ENCODE measurements at places on chromosomes 16 and 17.
A peak's percentile ranks its signal among the peaks of the same experiment; 100 is the strongest.

GRCh38 chr16:89949756-89950155 is 1.2 kb downstream of the DEF8 start:
- H3K4me1 ChIP-seq, result peaks cover 24% of the 10 kb centered on the region
- peak overlapping the region; percentile 48 for H3K27ac ChIP-seq
- no peak for ATAC-seq
- peaks cover 13% of the 10 kb centered on the region for H3K27me3 ChIP-seq

GRCh38 chr16:86357303-86357702 is 153.0 kb upstream of the FOXF1 start:
- no peak for ATAC-seq
- no peaks in the 10 kb centered on the region for H3K4me1 ChIP-seq
- no peaks in the 10 kb centered on the region for H3K27me3 ChIP-seq
- H3K36me3 ChIP-seq, result no peaks in the 10 kb centered on the region

DNA sequence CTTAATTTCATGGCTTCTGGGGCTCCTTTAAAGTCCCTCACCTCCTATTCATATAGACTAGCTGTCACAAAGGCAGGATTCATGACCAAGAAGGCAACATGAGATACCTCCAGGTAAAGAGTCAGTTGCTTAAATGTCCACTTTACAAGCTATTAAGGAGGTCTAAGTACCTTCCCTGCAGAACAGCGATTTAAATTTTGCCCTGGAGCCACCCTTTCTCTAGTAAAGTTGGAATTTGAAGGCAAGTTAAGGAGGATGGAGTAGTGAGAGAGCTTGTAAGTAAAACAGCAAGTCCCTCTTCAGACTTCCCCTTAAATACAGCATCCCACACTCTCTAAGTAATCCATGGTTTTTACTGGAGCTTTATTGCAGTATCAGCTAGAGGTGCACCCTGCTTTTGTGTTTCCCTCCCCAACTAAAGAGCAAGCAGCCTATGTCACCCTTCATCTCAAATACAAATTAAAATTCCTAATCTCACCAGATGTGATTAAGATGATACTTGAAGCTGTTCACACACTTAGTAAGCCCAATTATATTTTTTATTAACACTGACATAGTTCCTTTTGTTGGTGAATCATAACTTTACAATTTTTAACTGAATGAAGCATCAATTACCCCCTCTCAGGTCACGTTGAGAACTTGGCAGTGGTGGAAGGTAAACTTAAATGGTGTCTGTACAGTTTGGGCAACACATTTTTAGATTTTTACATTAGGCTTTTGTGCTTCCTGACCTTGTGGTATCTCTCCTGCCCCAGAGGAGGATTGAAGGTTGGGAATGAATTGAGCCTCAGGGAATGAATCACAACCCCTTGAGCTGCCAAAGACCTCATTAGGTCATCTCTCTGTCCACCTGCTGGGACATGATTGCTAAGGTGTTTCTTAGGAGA is 108.9 kb downstream of the TANGO6 start:
- no peaks in the 10 kb centered on the region for H3K27me3 ChIP-seq
- no peaks in the 10 kb centered on the region for H3K36me3 ChIP-seq
- no peak overlapping the region for H3K27ac ChIP-seq
- peaks cover 4% of the 10 kb centered on the region for H3K4me1 ChIP-seq
- no peak overlapping the region for H3K4me3 ChIP-seq

- no peaks in the 10 kb centered on the region for H3K4me1 ChIP-seq
- no peak overlapping the region for H3K4me3 ChIP-seq
- H3K27me3 ChIP-seq, result no peaks in the 10 kb centered on the region
- ATAC-seq, result peak; percentile 75
- H3K27ac ChIP-seq, result peak overlapping the region; percentile 80
- no peaks in the 10 kb centered on the region for H3K36me3 ChIP-seq
Observed at GRCh38 chr17:73342050-73342522, 30.3 kb upstream of the CDC42EP4 start.

GRCh38 chr16:2147981-2148671 is at the start of gene RAB26:
TSS of gene RAB26 (plus strand) at chr16:2148625. CDS start at chr16:2148784, 159 bp downstream.
- no peaks in the 10 kb centered on the region for H3K27me3 ChIP-seq
- peak; percentile 86 for ATAC-seq
- peaks cover 42% of the 10 kb centered on the region for H3K4me1 ChIP-seq
- H3K27ac ChIP-seq, result peak within 1 kb of the TSS; percentile 87
- peaks cover 11% of the 10 kb centered on the region for H3K36me3 ChIP-seq

DNA sequence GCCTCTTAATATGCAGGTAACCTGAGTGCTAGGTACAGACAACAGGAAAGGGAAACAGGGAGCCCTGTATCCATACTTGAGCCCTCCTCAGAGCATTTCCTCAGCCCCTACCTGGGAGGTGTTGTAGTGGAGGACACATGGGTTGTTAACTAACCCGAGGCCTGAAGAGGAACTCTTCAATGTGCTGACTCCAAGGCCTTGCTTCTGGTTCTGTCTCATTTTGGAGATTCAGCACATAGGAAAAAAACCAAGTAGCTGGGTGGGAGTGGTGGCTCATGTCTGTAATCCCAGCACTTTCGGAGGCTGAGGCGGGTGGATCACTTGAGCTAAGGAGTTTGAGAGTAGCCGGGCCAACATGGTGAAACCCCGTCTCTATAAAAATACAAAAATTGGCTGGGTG is 24.8 kb downstream of the SNX11 start:
- H3K4me3 ChIP-seq, result no peak overlapping the region
- ATAC-seq, result peak; percentile 57
- no peaks in the 10 kb centered on the region for H3K4me1 ChIP-seq
- no peaks in the 10 kb centered on the region for H3K27me3 ChIP-seq

GRCh38 chr16:48067388-48067787 is 88.4 kb downstream of the ABCC12 start:
- H3K4me1 ChIP-seq, result no peaks in the 10 kb centered on the region
- no peaks in the 10 kb centered on the region for H3K36me3 ChIP-seq
- peaks cover 5% of the 10 kb centered on the region for H3K27me3 ChIP-seq

- H3K4me1 ChIP-seq, result no peaks in the 10 kb centered on the region
- H3K4me3 ChIP-seq, result no peak overlapping the region
- no peak overlapping the region for H3K27ac ChIP-seq
Observed at GRCh38 chr16:49684696-49685095, 171.2 kb downstream of the ZNF423 start.

DNA sequence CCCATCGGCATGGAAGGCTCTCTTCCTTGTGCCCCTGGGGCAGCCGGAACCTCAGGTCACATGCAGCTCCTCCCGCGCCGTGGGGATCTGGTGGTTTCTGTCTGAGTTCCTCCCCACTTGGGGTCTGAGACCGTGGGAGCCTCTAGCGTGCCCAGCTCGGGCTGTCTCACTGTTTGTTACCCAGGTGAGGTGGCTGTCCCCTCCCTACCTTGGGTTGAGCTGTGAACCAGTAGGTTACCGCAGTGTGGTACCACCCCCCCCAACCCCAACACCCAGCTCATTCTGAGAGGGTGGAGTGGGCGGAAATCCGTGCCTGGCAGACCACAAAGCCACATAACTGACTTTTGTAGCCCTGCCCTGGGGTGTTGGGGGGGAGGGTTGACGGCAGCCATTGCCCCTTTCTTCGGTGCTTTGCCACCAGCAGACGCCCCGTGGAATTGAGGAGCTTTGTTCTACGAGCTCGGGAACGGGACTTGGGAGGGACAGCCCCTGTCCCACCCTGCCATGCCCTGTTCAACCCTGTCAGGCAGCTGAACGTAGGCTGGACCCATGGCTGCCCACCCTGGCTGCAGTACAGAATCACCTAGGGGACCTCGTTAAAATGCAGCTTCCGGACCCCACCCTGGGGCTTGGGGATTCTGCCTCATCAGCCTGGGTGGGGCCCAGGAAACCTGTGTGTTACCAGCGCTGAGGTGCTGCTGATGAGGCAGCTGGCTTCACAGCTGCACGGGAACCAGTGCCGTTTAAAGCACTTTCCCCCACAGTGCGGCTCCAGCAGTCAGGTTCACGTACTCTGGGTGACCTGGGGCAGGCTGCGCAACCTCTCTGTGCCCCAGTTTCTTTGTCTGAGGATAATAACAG is 18.5 kb downstream of the RAP1GAP2 start:
- H3K27me3 ChIP-seq, result peaks cover 29% of the 10 kb centered on the region
- no peaks in the 10 kb centered on the region for H3K4me1 ChIP-seq
- H3K36me3 ChIP-seq, result no peaks in the 10 kb centered on the region
- H3K27ac ChIP-seq, result no peak overlapping the region
- no peak overlapping the region for H3K4me3 ChIP-seq

DNA sequence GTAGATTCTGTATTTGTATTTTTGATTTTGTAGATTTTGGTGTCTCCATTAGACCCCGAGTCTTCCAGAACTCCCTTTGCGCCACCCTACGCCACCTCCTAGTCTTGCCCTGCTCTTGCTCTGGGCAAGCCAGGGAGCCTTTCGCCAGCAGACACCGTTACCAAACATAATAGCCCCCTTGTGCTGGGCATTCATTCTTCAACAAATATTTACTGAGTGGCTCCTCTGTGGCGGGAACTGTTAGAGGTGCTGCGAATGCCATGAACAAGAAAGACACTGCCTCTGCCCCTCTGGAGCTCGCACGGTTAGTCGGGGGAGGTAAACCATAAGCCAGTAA is 841 bp upstream of the GPT2 start:
- H3K27me3 ChIP-seq, result no peaks in the 10 kb centered on the region
- peaks cover 26% of the 10 kb centered on the region for H3K4me1 ChIP-seq
- no peaks in the 10 kb centered on the region for H3K36me3 ChIP-seq
- peak overlapping the region; percentile 71 for H3K27ac ChIP-seq

DNA sequence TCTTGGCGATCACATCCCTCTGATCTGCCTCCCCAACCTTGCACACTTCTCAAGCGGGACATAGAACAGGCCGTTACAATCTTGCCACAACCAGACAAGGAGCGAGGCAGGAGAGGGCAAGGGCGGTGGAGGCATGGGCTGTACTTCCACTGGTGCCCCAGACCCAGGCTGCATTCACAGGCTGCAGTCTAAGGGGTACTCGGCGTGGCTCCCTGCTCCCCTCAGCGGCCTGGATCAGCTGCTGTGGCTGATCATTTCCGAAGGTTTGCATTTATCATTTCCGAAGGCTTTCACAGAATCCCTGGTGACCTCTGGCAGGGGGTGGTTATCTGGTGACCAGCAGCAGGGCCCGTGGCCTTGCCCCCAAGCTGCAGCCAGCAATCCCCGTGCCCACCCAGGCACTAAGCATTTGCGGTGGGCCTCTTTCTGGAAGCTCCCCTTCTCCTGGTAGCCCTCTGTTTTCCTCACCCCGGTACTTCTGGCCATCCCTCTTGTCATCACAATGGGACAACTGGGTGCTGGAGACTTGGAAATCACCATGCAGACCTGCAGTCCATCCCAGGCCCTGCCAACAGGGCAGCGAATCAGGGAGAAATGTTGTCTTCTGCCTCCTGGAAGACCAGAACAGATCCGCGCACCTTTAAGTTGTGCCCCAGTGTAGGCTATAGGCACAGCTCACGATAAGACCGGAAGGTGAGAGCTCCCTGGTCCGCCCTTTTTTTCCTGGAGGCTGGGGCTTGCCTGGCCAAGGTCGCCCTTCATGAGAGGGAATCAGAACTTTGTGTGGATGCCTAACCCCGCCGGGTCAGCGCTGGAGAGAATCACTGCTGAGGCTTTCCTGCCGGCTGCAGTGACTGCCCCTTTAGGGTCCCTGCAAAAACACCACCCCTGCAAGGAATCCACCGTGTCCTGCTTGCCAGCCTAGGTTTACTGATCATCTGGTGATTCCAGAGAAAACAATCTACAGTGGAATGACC is 1739.1 kb downstream of the TP53TG3F start:
- no peak overlapping the region for H3K4me3 ChIP-seq
- no peaks in the 10 kb centered on the region for H3K27me3 ChIP-seq
- no peaks in the 10 kb centered on the region for H3K4me1 ChIP-seq
- ATAC-seq, result no peak

- no peaks in the 10 kb centered on the region for H3K27me3 ChIP-seq
- no peaks in the 10 kb centered on the region for H3K4me1 ChIP-seq
- H3K27ac ChIP-seq, result no peak overlapping the region
- no peak overlapping the region for H3K4me3 ChIP-seq
Observed at GRCh38 chr16:4687946-4688673, 5.3 kb upstream of the NUDT16L1 start.

DNA sequence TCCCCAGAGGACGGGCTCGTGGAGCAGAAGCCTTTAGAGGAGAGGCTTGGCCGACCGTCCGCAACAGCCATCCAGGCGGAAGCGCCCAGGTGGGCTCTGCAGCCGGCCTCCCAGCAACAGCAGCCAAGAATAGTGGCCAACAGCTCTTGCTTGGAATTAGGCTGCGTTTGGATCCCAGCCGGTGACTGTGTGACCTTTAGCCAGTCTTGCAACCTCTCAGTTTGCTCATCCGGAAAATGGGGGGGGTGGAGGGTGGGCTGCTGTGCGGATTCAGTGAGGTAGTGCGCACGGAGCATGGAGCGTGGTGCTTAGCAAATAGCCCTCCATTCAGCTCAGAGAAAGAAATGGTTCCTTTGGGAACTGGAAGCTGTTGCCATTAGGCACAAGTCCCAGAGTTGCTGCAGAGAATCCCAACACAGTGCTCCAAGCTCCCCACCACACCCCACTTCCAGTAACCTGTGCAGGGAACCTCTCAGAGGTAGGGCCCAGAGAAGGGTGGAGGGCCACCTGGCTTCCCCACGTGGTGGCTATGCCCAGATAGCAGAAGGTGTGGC is 46.7 kb downstream of the RTN4RL1 start:
- no peak overlapping the region for H3K27ac ChIP-seq
- peaks cover 15% of the 10 kb centered on the region for H3K4me1 ChIP-seq
- no peaks in the 10 kb centered on the region for H3K36me3 ChIP-seq
- H3K4me3 ChIP-seq, result no peak overlapping the region
- H3K27me3 ChIP-seq, result peaks cover 46% of the 10 kb centered on the region

DNA sequence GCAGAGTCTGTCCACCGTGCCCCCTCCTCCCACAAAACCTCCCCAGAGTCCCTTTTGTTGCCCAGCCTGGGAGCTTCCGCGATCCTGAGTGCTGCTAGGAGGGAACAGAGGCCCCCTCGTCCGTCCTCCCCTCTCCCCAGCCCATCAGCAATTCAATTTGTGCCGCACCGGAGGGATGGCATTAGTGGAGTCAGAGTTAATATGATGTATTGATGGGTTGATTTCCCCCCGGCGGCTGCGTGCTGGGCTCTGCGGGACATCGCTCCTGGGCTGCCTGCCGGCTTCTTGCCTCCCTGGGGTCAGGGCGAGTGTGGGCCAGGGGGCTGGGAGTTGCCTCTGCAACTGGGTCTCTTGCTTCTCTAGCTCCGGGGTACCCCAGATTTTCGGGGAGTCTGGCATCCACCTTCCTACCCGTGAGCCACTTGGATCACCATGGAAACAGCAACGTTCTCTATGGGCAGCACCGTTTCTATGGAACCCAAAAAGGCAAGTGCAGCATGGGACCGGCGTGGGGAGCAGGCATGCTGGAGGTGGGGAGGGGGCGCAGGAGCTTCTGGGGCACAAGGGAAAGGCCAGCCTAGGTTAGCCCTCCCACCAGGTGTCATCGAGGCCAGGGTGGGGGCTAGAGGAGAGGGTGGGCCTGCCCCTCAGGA is 42.9 kb downstream of the BAHCC1 start:
- H3K27me3 ChIP-seq, result no peaks in the 10 kb centered on the region
- no peak for ATAC-seq

GRCh38 chr16:65831903-65832666 is 534.4 kb upstream of the CDH5 start:
- no peaks in the 10 kb centered on the region for H3K27me3 ChIP-seq
- ATAC-seq, result no peak
- H3K4me3 ChIP-seq, result no peak overlapping the region
- no peaks in the 10 kb centered on the region for H3K36me3 ChIP-seq
- H3K27ac ChIP-seq, result no peak overlapping the region

Data from gastroesophageal sphincter (tissue), 4 donors.